NCI-H1092 treated with DMSO at 0.1 percent for 48 hours (cell line): ENCODE measurements at places on chromosomes 11 and 22.

DNA sequence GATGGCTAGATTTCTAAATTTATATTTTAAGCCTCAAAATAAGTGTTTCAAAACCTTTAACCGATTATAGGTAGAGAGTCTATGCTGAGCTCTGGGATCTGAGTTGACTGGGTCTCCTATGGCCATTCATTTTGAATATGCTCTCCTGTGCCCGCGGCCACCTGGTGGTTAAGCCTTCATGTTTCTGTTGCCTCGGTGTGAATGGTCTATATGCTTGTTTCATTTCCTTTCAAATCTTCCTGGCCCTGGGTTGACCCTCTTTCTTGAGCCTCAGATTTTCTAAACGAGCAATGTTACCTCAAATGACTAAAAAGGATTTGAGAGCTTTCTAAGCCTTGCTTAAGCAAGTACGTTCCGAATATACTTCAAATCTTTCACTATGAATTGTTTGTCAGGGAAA is 789.4 kb upstream of the KIRREL3 start:
- peak; percentile 74 for DNase-seq

GRCh38 chr11:19789835-19790710 is 77.4 kb downstream of the NAV2 start:
- no peak for DNase-seq

DNA sequence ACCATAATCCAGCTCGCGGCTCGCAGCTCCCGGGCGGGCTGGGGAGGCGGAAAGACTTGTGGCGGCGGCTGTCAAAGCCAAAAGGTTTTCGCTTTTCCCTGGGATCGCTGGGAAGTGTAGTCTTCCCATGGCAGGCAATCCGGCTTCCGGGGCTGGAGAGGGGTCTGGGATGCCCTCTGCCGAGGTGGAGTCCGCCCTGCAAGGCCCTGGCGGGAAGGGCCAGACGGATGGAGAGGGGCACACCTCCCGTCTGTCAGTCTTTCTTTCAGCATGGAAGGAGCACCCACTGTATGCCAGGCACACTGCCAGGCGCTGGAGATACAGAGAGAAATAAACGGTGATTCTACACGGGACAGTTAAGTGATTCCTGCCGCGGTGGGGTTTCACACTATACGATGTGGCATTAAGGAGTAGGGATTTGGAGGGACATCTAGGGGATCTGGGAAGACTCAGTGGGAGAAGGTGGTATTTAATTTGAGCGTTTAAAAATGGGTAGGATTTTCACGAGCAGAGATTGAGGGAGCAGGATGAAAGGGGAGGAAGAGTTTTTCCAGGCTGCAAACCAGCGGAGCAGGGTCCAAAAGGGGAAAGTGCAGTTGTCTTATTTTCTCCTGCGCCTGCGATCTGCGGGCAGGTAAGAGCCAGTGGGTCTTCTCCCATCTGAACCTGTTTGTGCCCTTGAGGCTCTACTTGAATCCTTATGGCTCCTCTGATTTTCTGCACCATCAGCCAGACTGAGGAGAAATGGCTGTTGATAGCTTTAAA is at the start of gene BACE1:
BACE1 (minus strand) TSS at position 60 of the 765 bp plus-strand sequence. CDS start 461 bp downstream, outside the sequence.
- peak; percentile 89 for DNase-seq

GRCh38 chr11:128630367-128631230 is 43.2 kb upstream of the ETS1 start:
- DNase-seq, result peak; percentile 84

DNA sequence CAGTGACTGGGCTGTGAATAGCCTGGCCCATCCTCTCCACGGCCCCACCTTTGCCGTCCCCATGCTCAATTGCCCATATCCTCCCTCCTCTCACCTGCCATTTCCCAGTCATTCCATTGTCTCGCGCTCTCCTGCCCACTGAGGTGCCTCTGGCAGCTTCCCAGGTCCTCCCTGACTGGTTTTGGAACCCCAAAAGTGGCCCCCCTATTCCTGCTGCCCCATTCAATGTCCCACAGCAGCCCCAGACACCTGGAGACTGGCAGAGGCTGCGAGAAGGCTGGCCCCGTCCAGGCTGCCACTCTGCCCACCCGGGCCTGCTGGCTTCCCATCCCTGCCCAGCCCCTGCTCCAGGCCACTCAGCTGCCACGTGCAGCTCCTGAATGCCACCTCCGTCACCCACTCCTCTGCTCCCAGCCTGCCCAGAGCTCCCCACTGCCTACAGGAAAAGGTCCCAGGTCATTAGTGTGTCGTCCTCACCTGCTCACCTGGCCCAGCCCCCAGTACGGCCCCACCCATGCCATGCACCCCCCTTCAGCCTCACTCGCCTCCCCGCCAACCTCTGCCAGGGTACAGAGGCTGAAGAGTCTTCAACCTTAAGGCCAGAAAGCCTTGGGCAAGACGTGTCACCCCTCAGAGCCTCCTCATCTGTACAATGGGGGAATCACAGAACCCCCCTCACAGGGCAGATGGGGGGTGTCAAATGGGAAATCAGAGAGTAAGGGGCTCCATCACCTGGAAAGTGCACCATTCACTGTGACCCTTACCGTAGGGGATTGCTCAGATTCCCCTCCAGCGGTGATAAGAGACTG is 37.5 kb downstream of the KCNJ4 start:
- no peak for DNase-seq

DNA sequence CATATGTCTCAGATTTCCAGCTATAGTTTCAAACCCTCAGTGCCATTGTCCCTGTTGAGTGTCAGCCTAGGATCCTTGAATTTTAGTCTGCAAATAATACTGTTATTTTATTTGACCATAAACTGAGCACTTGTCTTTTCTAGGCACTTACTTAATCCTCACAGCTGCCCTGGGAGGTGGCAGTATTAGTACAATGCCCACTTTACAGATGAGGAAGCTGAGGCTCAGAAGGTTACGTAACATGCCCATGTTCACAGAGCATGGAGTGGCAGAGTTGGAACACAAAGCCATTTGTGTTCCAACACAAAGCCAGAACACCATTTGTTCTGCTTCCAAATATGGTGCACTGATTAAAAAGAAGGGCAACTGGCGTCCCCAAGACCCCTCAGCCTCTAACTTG is 38.2 kb upstream of the ALX4 start:
- no peak for DNase-seq

DNA sequence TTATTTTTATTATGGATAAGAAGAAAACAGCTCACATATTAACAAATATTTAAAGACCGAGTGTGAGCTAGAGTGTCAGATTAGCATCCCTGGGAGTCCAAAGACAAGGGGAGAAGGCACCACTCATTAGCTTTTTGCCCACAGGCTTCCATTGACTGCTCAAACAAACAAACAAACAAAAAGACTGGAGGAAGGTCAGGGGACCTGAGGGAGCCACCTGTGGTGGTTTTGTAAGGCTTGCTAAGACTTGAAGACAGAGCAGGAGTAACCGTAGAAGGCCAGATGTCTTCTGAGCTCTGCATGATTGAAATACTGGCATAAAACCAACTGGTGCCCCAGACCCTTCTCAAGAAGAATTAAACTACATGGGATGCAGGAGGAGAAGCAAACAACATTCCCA is 395.2 kb upstream of the CNTN5 start:
- no peak for DNase-seq

DNA sequence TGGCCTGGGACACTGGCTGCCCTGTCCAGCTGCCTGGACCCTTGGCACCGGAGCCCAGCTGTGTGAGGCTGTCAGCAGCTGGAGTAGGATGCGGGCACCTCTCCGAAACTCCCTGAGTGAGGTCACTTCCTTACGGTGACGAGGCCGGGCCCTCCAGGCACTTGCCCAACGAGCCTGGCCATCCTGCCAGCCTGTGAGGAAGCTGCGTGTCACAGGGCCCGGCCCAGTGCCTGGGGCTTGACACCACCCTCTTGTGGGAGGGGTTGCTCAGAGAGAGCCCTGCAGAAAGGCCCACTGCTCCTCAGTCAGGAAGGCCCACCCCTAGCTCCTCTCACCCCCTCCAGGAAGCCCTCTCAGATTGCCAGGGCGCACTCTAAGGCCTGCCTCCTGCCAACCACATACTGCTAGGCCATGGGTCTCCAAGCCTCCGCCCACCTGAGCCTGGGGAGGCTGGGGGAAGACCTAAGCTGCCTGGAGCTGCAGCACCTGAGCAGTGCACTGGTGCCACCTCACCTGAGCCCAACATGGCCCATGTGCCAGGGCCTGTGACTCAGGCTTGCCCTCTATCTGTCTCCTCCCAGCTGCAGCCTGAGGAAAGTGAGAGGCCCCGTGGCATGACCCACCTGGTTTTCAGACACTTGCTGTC is 4.3 kb upstream of the PHLDA2 start:
- no peak for DNase-seq
